ENCODE measurements at places on chromosomes 12 and 14. TPM values are rescaled to one million over a fixed set of nuclear protein-coding genes. Genes with fewer than 3 reads are reported as not detected.

The TTC9 gene
- total RNA-seq = under 0.01 TPM

The ALX1 gene
- total RNA-seq = 0.64 TPM

The OR6C6 gene
- total RNA-seq = not detected

The SLC35F4 gene
- not detected for total RNA-seq

The PKP2 gene
- total RNA-seq = 9.5 TPM

The SNRNP35 gene
- total RNA-seq = 14.8 TPM

DNA sequence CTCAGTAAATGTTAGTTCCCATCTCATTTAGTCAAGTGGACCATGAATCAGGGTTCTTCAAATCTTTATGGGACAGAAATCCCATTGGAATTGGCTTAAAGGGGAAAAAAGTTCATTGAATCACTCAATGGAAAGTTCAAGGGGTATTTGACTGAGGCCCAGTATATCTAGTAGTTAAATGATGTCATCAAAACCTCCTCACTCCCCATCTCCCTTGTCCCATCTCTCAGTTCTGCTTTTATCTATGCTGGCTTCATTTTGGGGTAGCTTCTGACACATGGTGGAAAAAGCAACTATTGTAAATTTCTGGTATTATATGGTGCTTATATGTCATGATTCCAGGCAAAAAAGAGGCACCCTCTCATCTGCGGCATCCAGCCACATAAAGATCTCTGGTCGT, 51.9 kb downstream of the DAAM1 start:
- no peak for DNase-seq

DNA sequence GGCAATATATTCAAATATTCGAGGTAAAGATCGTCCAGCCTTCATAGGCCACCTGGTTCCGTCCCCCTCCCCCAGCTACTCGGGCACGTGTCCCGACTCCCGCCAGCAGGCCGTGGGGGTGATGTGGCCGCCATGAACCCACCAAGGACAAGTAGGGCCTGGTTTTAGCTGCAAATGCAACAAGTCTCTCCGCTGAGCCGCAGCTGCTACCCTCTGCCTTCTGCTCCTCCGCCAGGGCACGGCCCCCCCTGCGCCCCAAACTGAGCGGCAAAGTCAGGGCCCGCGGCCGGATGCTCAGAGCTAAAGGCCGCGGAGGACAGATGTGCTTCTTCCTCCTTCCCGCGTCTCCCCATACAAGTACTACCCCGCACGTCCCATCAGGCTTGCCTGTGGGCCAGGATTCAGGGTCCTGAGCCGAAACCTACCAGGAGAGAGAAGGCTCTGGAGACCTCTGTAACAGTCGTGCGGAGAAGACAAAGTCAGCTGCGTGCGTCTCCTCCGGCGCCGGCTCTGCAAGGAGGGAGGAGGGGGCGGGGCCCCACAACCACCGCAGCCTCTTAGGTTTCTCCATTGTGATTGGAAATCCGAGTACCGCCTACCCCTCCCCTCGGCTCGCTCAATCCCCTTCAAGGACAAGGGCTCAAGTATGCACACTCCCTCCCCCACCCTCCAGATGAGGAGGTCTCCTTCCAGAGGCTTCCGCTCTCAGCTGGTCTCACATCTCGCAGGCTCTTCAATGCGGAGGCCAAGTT, at the start of gene LDHB:
LDHB (minus strand) TSS at position 517 of the 752 bp plus-strand sequence. CDS start 3,171 bp downstream, outside the sequence.
- peak; percentile 97 for DNase-seq

DNA sequence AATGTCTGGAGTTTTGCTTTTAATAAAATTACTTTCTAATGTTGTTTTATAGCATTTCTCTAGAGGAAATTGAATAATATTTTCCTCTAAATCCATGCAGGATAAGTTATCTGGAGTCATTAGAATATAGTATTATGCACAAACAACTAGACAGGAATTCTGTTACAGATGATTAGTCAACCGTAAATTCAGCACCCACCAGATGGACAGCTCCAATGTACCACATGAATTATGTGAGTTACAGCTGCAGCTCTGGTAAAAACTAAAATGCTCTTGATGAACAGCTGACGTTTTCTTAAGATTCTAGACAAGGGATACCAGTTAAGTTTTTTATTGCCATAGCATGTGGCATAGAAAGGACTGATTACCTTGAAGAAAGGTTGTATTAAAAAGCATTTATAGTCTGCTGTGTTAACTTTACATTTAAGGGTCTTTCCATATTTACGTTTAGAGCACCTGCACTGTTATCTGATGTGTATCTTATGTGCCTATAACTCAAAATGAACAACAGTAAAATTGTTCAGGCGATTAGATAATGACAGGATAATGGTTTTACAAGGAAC, 321.4 kb upstream of the LRFN5 start:
- DNase-seq = peak; percentile 25

- DNase-seq = no peak
Measured at GRCh38 chr14:61334197-61334701, 12.9 kb downstream of the PRKCH start.

DNA sequence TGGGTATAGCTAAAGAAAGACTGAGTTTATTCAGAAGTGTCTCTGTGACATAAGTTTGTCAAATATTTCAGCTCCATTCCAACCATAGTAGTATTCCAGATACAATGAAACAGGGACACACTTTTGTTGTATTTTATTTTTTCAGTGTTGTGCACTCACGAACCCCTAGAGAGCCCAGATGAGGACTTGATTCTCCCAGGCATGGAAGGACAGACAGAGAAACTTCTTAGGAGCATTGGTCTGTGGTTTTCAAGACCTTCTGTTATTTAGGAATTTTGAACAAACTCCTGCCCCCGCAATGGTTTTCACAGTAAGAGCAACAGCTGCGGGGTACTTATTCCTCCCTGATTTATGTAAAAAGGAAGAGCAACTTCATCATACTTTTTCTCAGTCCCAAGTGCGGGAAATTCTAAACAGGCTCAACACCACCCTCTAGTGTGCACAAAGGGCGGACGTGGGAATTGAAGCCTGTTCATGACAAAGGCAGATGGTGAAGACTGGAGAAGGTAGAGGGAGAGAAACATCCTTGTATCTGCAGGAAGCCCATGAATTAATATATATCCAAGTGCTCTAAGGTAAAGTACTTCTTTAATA, 147.6 kb downstream of the PAH start:
- peak; percentile 74 for DNase-seq

DNA sequence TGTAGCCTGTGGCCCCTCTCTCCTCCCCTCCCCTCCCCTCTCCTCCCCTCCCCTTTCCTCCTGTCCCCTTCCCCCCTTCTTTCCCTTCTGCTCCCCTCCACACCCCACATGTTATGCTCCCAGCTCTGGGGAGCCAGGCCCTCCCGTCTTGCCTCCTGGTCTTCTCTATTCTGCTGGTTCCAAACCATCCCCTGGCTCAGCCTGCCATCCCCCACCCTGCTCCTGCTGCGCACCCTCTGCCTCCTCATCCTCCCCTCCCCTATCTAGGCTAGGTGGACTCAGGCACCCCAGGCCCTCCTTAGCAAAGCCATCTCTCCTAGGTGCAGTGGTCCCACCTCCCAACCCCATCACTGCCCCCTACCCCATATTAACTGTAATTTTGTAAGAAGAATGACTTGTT, 99.5 kb downstream of the CALM1 start:
- no peak for DNase-seq

DNA sequence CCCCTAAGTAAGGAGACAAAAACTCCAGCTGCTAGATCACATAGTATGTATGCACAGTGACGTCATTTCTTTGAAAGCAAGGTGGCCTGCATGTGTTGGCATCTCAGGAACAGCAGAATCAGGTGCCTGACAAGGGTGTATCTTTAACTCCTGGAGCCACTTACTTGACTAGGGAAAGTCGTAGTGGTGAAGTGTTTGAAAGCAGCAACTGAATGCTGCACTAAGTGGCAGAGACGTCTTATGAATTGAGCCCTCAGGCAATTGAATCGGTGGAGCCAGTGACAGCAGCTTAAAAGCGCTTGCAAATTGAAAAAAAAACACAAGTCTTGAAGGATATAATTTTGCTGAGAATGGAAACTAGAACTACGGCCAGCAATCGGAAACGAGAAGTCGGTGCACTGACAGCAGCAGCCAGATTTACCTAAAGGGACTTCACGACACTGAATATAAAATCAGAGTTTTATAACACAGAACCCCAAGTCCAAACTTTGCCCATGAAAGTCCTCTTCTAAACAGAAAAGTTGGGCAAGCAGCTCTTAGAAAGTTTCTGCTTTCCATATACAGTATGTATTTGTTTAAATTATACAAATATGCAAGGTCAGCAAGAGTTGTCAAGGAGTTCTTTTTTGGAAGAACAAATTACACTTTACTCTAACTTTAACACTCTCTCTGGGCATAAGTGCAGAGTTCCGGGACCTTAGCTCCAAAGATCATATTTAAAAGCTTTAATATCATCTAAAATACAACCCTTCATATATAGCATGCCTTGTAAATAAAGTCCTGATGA, 1.1 kb downstream of the IGF1 start:
- peak; percentile 36 for DNase-seq

DNA sequence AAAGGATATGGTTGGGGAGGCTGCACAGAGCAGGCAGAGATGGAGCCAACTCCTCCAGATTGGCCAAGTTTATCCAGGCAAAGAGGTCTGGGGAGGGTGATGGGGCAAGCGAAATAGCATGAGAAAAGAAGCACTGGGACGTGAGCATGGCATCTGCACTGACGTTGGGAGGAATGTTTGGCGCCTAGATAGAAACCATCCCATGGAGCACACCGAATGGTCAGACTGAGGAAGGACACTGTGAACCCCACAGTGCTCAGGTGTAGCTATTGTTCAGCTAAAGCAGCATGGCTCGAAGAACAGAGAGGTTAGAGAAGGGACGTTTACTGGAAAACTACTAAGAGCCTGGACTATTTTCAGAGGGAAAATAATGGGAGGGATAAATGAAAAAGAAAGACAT, 387.1 kb downstream of the EMP1 start:
- DNase-seq = no peak

GRCh38 chr12:72272091-72272661, at the start of gene TRHDE:
Gene TRHDE, plus strand, starts transcription at chr12:72272370. Its CDS starts 274 bp downstream, at chr12:72272644.
- peak; percentile 45 for DNase-seq

- DNase-seq = no peak
Measured at GRCh38 chr12:49511410-49511809, 27.4 kb upstream of the KCNH3 start.

- DNase-seq = no peak
Measured at GRCh38 chr12:29710104-29710503, 73.6 kb downstream of the TMTC1 start.

DNA sequence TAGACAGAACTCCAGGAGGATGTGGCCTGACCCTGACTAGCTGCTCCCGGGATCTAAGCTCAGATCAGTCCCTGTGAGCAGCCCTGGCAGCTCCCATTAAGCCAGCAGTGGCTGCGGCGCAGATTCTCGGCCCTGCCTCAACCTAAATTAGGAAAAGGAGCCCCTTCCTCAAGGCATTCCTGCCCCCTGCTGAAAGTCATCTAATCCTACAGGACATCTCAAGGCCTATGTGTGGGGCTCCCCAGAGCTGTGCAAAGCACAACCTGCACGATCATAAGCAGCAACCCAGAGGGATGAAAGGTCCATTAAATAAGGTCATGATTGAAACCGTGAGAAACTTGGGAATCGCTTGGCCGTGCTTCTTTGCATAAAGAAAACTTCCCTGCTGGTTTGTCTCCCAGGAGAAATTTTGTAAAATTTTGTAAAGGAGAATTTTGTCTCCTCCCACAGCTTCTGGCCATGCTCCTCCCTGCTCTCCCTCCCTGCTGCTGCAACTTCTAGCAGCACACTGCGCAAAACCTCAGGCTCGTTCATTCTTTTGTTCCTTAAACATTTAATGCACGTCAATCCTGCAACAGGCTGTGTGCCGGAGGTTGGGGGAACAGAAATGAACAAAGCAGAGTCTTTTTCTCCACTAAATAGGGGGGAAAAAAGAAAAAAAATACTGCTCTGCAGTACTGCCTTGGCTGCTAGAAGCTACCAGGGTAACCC, 96.6 kb upstream of the SLC35F4 start:
- DNase-seq = no peak

- peak; percentile 88 for DNase-seq
Measured at GRCh38 chr12:22978962-22979361, 354.0 kb downstream of the ETNK1 start.

GRCh38 chr12:113582521-113583218, 111.0 kb upstream of the LHX5 start:
- DNase-seq = no peak

DNA sequence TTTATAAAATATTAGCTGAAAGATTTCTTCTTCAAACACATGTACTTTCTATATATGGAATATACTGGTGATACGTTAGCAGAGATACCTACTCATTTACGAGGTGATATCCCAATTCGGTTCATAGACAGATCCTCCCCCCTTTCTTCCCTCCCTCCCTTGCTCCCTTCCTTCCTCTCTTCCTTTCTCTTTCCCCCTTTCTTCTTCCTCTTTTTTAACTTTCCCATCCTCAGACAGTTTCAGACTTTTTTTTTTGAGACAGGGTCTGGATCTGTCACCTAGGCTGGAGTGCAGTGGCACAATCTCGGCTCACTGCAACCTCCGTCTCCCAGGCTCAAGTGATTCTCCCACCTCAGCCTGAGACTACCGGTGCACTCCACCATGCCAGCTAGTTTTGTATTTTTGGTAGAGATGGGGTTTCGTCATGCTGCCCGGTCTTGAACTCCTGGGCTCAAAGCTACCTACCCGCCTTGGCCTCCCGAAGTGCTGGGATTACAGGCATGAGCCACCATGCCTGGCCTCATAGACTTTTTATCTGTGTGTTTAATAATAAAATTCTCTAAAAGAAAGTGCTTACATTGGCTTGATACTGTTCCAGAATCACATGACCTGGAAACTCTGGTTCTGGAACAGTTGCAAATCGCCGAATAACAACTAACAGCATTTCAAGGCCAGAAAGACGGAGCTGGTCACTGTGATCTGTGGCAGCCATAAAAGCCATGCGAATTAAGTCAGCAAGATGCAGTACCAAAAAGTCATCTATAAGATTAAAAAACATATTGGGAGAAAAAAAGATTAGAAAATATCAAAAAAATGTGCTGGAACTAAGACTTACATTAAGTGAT, 99.2 kb downstream of the HEATR5A start:
- DNase-seq = no peak

- DNase-seq = peak; percentile 88
Measured at GRCh38 chr12:79420146-79420618, 270.6 kb downstream of the PAWR start.

GRCh38 chr14:72614891-72615415, 278.9 kb downstream of the DPF3 start:
- no peak for DNase-seq

DNA sequence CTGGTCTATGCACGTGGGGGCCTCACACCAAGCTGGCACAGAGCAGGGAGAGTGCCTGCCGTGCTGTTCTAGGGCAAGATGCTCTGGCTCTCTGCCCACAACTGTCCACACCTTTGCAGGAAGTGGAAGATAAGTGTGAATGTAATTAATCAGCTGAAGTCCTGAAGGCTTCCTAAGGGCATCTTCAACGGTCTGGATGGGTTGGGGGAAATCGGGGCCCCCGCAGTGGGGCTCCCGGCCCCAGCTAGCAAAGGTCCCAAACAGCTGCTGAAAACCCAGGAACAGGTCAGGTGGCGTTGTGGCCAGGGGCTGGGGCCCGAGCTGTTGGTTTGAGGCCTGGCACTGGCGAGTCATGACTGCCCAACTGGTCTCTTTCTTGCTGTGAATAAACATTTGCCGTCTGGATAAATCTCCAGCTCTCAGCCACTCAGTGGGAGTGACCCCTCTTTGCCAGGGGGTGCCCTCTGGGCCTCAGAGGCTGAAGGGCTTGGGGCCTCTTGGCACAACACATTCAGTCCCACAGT, 6.7 kb upstream of the SLC25A29 start:
- DNase-seq = no peak
